Endothelial cell (in vitro differentiated cells): ENCODE measurements at places on chromosomes 5 and 9. TPM values are rescaled to one million over a fixed set of nuclear protein-coding genes. Genes with fewer than 3 reads are reported as not detected.

- peaks cover 36% of the 10 kb centered on the region for H3K4me1 ChIP-seq
- H3K27me3 ChIP-seq: peaks cover 4% of the 10 kb centered on the region
- no peak for DNase-seq
These were observed 97.3 kb downstream of the PRRT1B start for GRCh38 chr9:131642496-131643083.

HEXB gene
- 79.4 TPM for total RNA-seq

ARHGEF37 gene
- 4.5 TPM for total RNA-seq

- H3K4me1 ChIP-seq: no peaks in the 10 kb centered on the region
- H3K4me3 ChIP-seq: no peak overlapping the region
- H3K36me3 ChIP-seq: peaks cover 4% of the 10 kb centered on the region
- DNase-seq: peak; percentile 55
- H3K27ac ChIP-seq: no peak overlapping the region
- H3K27me3 ChIP-seq: no peaks in the 10 kb centered on the region
These were observed 64.0 kb upstream of the FYB1 start for GRCh38 chr5:39283231-39283818.
